ENCODE measurements at places on chromosomes 7 and 10.

- DNase-seq, result no peak
Observed at GRCh38 chr10:31623947-31624346, 304.7 kb downstream of the ARHGAP12 start.

GRCh38 chr10:21171197-21171935 lies 274.3 kb upstream of the NEBL start:
- DNase-seq, result no peak

DNA sequence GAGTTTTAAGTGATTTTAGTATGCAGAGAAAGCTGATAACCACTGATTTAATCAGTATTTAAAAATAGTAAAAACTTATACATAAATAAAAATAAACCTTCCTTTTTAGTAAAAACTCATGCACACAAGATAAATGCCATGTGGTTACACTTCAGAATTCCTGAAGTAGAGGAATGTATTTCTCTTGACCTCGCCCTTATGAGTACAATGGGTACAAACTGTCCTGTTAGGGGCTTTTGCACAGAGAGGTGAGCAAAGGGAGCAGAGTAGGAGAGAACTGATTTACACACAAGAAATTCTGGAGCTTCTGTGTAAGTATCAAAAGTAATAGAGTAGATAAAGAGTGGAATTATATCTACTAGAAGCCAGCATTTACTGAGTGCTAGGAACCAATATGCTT lies 279.6 kb downstream of the PPP1R3A start:
- DNase-seq, result no peak

DNA sequence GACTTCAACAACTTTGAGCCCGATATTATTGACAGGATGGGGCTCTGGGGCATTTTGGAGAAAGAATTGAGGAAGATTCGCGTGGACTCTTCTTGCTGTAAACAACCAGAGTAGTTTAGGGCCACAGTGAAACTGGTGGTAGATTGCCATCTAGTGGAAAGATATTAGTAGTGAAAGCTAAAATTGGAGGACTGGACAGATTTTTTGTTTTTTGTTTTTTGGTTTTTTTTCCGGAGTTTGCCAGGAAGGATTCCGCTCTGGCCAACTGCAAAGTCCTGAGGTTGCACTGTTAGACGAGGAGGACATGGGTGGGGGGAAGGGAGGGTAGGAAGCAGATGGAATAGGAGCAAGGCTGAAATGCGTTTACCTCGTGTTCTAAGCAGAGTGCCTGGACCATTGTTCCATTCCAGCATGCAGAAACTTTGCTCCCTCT lies 11.7 kb downstream of the NOBOX start:
- DNase-seq, result no peak

GRCh38 chr7:20364571-20365196 lies 34.0 kb downstream of the ITGB8 start:
- no peak for DNase-seq

DNA sequence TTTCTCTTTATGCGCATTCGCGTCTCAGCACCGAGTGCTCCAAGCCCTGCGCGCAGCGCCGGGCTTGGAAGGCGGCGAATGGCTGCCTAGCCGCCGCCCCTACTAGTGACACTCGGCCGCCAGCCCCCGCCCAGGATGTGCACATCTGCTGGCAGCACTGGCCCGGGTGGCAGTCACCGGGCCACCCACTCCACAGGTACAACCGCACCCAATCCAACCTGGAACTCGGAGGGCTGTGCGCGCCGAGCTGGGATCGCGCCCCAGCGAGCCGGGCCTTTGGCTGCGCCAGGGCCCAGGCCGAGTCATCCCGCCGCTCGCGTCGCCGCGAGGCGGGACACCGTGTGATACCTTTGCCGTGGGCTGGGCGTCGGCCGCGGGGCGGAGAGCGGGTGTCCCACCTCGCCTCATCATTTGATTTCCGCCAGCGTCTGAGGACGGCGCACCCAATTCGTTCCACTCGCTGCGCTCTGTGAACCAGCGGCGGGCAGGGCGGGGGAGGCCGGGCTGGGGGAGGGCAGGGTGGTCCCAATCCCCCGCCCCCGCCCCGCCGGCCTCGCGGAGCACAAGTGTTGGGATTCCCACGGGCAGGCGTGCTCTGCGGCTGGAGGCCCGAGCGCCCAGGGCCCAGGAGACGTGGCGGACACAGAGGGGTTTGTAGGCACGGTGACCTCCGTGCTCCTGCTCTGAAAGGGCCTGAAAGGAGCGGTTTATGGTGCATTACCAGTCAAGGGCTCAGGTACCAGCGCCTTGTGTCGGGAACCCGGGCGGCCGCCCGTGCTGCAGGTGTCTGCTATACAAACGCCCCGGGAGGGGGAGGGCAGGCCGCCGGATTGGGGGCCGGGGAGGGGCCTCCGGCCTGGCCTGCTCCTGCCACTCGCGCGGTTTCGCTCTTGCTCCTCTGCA lies 17.8 kb upstream of the PTF1A start:
- no peak for DNase-seq

DNA sequence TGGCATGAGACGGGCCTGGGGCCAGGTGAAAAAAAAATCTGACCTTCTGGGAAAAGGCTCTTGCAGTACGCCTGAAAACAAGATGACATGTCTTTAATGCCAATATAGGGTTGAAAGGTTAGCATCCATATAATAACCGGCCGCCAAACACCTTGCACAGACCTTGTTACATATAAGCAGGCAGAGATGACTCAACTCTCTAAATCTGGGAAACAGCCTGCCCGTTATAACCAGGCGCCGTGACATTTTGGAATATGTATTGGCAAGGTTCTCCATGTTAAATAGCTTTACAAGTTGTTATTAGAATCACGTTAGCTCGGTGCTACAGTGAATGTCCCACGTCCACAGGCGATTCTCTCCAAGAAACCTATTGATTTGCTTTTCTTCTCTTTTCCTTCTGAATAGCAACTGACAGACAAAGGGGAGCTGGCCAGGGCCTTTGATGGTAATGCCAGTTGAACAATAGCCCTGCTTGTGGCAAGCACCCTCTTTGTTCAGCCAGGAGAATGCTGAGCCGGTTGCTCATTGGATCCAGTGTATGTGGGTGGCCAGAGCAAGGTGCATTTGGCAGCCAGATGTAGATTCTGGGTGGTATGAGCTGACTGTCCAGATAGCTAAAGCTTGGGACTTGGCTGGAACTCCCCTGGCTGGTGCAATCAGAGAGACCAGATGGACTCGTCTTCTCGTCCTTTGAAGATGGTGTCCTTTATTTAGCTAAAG lies 80.1 kb upstream of the AUTS2 start:
- no peak for DNase-seq

GRCh38 chr7:11416641-11417458 lies 415.1 kb downstream of the THSD7A start:
- no peak for DNase-seq

DNA sequence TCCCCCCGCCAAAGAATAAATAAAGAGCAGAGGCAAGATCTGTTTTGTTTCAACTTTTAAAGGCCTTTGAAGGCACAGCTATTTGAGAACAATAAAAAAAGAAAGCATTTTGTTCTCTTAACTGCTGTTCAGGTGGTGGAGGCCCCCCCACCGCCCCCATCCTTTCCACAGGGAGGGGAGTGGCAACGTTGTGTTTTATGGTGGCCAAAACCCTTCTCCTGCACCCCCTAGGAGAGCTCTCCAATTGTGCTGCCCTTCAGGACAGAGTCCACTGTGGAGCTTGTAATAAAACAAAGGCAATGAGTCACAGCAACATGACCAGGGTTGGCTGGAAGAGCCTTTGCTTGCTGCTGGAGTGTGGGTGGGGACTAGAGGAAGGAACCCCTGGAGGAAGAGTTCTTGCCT lies 987.9 kb downstream of the KCNMA1 start:
- DNase-seq, result no peak

DNA sequence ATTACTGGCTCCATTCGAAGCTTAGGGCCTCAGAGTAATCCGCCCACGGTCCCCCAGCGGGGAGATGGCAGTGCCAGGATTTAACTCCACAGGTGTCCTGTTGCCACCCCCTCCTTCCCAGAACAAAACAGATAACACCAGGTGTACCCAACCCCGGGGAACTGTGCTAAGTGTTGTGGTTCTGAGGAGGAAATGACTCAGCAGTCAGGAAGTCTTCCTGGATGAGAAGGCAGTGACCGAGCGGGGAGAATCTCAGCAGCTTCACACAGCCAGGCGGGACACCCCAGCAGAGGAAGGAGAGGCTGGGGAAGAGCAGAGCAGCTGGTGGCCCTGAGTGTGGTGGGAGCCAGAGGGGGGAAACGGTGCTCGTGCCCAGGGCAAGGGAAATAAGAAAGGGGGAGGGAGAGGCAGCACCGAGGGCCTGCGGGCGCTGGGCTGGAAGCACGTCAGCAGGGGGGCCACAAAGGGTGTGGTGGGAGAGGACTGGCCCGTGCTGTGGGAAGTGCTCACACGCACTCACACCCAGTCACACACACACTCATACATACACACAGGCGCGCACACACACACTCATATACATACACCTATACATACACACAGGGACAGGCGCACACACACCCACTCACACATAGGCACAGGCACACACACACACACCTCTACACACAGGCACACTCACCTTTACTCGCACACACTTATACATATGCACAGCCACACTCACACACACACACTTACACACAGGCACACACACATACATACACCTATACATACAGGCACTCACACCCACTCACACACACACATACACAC lies 59.8 kb upstream of the CHST15 start:
- DNase-seq, result no peak

DNA sequence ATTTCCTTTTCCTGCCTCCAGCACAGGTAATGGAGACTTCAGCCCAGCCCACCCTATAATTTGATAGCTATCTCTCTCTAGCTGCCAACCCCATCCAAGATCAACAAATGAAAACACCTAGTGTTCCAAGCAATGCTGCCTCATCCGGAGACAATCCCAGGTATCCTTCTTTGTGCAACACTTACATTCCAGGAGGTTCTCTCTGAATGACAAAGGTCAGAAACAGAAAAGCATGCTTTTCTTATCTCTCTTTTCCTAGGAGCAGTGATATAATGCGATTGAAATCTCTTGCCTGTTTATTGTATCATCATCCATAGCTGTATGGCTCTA lies 699.3 kb downstream of the INHBA start:
- no peak for DNase-seq

DNA sequence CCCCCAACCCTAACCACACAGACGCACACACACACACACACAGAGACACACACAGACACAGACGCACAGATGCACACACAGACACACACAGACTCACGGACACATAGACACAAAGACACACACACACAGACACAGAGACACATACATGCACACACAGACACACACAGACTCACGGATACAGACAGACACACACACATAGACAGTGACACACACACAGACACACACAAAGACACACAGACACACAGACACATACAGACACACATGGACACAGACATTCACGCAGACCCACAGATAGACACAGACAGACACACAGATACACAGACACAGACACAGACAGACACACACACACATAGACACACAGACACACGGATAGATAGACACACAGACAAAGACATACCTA lies 2.1 kb downstream of the CALML5 start:
- no peak for DNase-seq

GRCh38 chr7:155597753-155598140 lies 46.7 kb upstream of the RBM33 start:
- no peak for DNase-seq

- no peak for DNase-seq
Observed at GRCh38 chr10:69093933-69094332, 6.0 kb downstream of the SRGN start.

DNA sequence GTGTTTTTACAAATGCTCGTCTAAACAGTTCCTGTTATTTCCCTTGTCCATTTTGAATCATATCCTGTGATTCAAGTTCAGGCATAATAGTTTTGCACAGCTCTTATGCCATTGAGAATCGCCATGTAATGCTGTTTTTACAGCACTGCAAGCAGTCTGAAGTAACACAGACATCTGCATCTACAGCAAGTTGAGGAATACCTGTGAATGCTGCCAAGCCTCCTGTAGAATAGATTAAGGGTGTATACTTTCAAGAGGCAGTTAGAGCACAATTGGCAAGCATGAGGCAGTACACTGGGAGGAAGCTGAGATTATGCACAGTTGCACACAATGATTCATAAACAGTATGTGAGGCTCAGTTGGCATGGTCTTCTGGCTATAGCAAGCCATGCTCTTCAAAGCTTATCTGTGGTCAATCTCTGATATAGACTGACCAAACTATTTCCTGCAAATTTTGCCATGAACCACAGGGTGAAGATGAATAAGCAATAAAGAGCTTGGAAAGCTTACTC lies 121.9 kb upstream of the AKR1E2 start:
- DNase-seq, result no peak

- DNase-seq, result no peak
Observed at GRCh38 chr7:44936322-44936721, 42.5 kb downstream of the MYO1G start.

GRCh38 chr10:89805599-89806013 lies 104.2 kb downstream of the KIF20B start:
- no peak for DNase-seq

DNA sequence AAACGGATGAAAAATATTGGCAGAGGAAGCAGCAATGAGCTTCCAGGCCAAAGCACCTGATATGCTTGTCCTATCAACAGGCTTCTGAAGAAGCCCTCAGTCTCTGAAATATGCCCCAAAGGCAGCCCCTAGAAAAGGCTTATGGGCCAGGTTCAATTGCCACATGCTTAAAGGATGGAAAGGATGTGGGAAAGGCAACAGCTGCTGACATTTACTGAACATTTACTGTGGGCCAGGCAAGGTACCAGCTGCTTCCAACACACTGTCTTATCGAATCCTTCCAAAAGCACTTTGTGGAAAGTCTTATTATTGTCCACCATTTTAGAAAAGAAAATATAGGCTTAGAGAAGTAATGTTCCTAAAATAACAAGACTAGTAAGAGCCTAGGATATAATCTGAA lies 56.5 kb downstream of the DOCK4 start:
- no peak for DNase-seq

DNA sequence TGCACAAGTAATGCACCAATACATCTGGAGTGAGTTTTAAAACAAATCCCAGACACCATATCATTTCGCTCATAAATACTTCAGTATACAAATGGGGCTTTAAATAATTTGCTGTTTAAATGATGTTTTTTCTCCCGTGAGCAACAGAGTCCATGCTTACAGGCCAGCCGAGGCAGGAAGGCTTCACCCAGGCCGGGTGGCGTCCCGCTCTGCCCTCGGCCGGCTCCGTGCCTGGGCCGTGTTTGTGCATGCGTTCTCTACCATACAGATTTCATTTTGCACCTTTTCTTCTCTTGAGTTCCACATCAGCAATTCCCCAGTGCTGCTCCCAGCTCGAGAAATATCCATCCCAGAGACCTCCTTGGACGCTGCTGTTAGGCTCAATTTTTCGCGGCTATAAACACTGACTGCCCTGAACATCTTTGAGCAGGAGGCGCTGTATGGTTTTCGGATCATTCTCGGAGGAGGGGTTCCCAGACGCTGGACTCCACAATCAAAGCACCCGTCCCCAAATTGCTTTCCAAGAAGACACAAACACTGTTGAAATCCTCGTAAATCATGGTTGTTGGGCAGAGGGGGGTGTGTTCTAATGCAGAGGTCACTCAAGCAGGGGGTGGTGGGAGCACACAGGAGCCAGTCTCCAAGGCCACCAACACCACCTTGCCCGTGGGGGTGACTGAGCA lies 91.6 kb downstream of the MICALL2 start:
- DNase-seq, result no peak

- DNase-seq, result no peak
Observed at GRCh38 chr7:23246555-23246954, at the start of gene GPNMB. Gene GPNMB, plus strand, starts transcription at chr7:23246775. Its CDS starts 83 bp downstream, at chr7:23246858.

- no peak for DNase-seq
Observed at GRCh38 chr7:75924889-75925288, 9.9 kb downstream of the POR start.

All from NCI-H524 treated with DMSO at 0.1 percent for 48 hours (cell line).